Left colon (tissue), 2 donors: ENCODE measurements at places on chromosomes 5 and 9.
A peak's percentile ranks its signal among the peaks of the same experiment; 100 is the strongest.

DNA sequence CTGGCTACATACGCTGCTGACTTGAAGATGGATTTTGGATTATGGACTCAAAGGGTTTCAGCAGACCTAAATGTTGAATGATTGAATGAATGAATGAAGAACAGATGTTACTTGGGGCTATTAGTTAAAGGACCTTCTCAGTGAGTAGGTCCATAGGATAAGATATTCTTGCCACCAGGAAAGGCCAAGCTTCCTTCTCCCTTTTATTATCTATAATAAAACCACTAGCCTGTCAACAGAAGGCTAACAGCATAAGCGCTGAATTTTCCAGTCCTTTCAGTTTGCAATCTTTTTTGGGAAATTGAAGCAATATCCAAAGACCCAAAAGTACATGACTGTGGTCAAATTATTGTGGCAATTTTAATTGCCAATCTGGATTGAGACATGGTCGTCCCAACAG lies 113.3 kb downstream of the SV2C start:
- no peak for DNase-seq

GRCh38 chr5:164422400-164422799 lies 917.0 kb downstream of the MAT2B start:
- no peak for DNase-seq

- no peak for DNase-seq
Measured at GRCh38 chr5:153485641-153486040, 4.8 kb upstream of the GRIA1 start.

GRCh38 chr9:137278061-137278701 lies 655 bp downstream of the TOR4A start:
- DNase-seq = peak; percentile 42

DNA sequence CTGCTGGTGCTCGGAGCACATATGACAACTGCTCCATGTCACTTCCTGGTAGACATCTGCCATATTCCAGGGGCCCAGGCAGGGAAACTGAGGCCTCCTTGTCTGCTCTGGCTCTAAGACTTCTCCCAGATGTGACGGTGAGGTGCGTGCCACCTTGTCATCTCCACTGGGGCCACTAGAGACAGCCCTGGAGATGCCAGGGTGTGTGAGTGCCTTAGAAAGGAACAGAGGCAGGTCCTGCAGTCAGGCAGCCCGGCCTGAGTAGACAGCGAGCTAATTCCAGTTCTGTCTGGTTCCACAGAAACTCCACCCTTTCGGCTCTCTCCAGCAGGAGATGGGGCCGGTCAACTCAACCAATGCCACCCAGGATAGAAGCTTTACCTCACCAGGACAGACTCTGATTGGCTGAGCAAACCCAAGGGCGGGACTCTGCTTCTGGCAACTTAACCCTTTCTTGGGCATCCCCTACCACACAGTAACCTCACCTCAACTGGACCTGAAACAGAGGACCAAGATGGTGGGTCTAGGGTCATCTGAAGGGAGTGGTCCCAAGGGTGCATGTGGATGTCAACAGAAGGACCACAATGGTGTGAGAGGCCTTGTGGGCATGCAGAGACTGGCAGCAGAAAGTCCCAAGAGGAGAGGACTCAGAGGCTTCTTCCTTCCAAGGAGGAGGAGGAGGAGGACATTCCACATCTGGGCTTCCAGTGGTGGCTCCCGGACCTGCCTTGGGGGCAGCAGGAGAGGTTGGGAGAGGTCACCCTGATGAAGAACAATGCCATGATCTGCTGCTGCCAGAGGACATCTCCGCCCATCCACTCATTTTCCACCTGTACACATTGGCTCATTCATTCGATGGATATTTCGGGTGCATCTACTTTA lies 77.7 kb downstream of the RGS3 start:
- peak; percentile 53 for DNase-seq

DNA sequence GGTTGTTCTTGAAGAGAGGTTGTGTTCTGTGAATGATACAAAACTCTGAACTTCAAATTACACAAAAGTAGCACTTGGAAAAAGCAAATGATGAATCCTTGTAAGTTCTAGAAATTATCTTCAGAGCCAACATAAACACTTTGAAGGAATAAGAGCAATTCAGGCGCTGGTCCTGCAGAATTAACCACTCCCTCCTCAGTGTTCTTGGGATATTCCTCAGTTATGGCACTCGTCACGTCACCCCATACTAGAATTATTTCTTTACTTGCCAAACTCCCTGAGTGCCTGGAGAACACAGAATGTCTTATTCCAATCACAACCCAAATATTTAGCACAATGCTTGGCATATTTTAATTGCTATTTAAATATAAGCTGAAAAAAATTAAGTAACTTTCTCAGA lies 126.3 kb downstream of the EFNA5 start:
- DNase-seq = no peak

GRCh38 chr9:116661037-116661954 lies 25.8 kb upstream of the TRIM32 start:
- no peak for DNase-seq

- DNase-seq = no peak
Measured at GRCh38 chr5:92945605-92946097, 635.4 kb downstream of the NR2F1-AS1 start.

DNA sequence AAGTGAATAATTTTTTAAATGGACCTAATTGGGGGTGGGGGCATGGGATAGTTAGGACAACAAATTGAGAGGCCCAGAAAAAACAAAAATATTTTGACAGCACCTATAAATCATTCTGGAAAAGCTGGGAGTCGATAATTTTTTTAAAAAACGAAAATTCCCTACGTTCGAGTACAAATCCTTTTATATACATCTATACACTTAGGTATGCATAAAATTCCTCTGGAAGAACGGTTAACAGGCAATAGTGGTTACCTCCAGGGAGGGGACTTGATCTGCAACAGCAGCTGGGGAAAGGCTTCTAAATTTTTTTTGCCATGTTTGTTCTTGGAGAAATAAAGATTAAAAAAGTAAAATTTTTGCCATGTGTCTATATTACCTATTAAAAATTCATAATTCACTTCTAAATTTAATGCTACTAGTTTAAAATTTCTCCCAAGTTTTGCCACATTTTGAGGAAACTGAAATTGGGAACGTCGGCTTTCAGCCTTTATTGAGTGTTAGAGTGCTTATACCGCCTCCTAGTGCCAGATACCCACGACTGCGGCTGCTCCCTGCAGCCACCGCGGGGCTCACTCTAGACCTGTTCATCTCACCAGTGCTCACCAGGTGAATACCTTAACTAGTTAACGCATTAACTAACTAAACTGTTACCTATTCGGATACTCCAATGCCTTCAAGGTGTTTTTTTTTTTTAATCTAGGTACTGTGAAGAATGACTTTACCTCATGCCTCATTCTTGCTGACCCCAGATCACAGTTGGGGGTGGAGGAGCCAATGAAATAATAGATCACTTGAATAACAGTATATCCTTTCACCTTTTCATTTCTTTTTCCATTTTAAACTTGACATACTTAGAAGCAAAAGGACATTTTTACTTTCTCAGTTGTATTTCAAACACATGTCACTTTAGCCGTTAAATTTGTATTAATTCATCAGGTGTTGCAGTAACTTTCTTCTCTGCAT lies 1.8 kb upstream of the BHMT start:
- peak; percentile 36 for DNase-seq

GRCh38 chr9:33614001-33614687 lies 90.1 kb downstream of the ANKRD18B start:
- no peak for DNase-seq

DNA sequence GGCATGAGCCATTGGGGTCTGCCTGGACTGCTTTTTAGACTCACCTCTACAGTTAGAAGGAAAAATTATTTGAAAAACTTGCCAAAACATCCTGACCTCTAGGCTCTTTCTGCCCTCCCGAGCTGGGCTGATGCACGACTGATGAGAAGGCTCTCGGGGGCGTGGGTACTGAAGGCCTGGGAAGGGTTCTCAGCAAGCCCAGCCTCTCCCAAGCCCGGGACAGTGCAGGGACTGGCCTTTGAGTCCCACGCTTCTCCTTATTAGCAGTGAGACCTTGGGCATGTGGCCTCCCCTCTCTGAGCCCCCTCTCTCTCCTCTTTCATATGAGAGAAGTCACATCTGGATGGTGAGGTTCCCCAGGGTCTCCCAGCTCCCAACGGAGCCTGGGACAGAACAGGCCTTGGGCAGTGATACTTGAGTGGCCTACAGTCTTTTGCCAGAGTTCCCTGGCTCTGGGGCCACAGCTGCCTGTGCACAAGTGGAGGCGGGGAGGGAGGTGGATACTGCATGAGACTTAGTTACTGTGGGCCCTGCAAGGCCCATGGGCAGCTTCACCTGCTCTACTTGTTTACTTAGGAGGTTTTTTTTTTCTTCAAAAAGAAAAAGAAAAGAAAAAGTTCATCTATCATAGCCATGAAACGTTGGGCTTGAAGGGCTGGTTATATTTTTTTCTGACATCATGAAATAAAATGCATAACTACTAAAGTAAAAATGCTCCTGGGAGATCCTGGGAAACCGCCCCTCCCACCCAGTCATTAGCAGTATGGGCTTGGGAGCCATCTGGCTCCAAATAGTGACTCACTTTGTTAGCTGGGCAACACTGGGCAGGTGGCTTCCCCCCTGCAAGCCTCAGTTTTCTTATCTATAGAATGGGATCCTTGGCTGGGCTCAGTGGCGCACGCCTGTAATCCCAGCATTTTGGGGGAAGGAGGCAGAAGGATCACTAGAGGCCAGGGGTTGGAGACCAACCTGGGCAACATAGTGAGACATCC lies 139.4 kb downstream of the GAPVD1 start:
- DNase-seq = no peak

DNA sequence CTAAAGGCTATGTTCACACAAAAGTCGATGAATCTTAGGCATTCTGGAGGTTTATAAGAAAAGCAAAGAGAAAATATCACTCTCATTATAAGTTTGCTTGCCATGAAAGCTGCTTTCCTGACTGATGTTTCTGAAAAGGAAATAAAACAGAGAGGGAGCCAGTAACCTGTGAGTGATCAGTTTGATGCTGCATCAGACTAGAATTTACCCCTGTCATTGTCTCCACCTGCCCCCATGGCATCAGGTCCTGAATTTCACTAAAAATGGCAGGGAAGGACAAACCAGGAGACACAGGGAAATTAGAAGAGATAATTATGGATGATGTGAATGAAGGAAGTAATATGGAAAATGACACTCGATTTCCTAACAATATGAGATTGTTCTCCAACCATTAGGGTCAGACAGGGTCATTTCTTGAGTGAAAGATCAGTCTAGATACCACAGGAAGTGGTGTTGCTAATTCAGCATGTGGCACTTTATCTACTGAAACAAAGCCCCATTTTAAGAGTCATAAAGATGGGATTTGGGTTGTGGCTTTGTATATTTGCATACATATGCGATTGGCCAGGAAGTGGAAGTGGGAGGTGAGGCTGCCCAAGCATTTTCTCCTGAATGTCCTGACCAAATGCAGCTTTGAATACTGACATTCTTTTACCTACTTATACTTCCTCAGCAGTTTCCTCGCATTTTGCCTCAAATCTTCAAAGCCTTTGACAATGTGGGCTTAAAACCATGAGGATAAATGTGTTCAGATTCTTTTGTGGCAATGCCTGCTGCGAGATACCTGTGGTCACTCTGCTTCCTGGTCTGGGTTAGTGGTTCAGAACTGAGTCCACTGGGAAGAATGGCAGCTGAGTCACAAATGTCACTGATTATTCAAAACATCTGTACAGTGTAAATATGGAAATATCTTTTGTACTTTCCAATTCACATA lies 29.7 kb downstream of the MEGF10 start:
- no peak for DNase-seq

- no peak for DNase-seq
Measured at GRCh38 chr5:29134418-29134817, 2059.1 kb upstream of the CDH6 start.

- no peak for DNase-seq
Measured at GRCh38 chr5:167947306-167947705, 344.1 kb upstream of the WWC1 start.

- DNase-seq = no peak
Measured at GRCh38 chr5:178471711-178472110, 118.5 kb downstream of the COL23A1 start.

DNA sequence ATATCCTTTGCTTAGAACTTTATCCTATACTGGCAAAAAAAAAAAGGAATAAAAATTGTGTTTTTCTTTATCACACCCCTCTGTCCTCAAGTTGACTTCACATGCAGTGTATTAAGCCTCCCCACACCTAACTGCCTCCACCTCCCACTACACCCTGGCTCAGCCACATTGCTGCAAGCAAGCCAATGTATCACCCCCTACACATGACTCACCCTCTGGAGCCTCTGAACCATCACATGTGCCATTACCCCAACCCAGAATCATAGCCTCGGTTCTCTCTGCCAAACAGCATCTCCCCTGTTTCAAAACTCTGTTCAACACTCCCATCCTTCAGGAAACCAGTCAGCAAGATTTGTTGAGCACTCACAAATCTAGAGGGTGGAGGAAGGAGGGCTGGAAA lies 209.0 kb downstream of the CWC27 start:
- DNase-seq = no peak
